ENCODE measurements at places on chromosomes 4 and X. TPM values are rescaled to one million over a fixed set of nuclear protein-coding genes. Genes with fewer than 3 reads are reported as not detected.
A peak's percentile ranks its signal among the peaks of the same experiment; 100 is the strongest.

DNA sequence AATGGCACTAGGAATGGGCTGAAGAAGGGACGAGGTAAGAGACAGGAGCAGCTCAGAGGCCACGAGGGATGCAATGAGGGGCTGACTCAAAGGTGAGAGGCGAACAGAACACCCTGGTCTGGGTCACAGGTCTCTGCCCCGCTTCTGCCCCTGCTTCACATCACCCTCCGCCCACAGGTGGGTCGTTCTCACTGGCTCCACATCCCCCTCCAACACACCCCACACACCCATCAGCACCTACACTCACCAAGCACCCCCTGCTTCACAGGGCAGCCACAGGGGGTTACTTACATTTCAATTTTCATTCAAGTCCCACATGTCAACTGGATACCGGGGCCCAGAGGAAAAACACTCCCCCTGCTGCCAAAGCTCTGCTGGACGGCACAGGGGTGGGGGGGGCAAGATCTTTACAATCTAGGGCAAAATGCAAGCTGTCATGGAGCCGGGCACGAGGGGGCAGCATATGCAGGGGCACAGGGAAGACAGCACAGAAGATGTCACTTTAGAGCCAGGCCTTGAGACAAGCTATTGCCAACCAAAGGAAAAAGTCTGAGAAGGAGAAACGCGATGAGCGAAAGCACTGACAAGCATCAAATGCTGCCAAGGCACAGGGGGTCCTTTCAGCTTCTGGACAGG, 94.0 kb downstream of the AFAP1 start:
- H3K36me3 ChIP-seq, result peaks cover 78% of the 10 kb centered on the region
- DNase-seq, result no peak
- no peak overlapping the region for H3K4me3 ChIP-seq
- H3K4me1 ChIP-seq, result peaks cover 58% of the 10 kb centered on the region
- H3K27ac ChIP-seq, result peak overlapping the region; percentile 94
- H3K27me3 ChIP-seq, result no peaks in the 10 kb centered on the region

The PLP1 gene
- 0.29 TPM for total RNA-seq

DNA sequence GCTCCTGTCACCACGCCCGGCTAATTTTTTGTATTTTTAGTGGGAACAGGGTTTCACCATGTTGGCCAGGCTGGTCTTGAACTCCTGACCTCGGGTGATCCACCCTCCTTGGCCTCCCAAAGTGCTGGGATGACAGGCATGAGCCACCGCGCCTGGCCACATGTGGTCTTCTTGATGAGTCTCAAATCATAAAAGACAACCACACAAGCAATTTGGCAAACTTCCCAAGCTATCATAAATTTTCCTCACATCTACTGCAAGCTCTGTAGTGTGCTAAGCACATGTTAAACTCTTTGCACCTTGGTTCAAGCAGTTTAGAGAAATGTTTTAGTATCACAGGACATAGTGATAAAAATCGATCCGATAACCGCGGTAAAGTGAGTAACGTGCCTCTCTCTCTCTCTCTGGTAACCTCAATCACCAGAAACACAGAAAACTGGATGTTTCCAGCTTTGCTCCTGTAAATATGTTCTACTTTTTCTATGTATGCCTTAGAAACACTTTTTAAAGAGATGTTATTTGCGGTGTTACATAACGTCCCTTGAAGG, 256.8 kb downstream of the DHRSX start:
- no peak overlapping the region for H3K27ac ChIP-seq
- H3K4me1 ChIP-seq, result no peaks in the 10 kb centered on the region
- no peaks in the 10 kb centered on the region for H3K36me3 ChIP-seq

DNA sequence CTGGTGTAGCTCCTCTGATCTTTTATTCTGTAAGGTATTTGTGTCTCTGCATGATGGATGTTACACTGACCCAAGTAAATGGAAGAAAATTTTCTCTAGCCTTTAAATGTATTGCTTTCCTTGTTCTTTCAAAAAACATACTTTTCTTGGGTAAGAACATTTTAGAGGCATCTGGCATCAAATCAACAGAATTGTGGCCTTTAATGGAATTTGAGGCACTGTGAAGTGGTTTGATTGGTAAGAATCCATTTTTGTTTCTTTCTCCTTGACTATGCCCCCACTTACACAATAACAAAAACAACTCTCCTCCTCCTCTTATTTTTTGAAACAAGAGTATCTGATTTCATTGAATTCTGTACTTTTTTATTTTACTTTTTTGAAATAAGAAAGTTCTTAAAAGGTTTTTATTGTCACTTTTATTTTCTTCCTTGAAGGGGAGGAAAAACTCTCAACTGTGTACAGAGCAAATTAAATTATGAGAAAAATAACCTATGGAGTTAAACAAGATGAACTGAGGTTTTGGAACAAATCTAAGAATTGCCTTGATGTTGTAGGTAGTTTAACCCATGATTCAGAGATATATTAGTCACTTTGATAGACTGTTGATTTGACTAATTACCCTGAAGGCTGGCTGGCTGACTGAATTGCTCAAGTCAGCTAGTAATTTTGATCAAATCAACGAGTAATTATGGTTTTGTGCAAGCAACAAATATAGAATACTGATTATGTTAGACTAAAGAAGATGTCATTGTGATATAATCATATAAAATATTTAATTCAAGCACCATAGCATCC, 146.4 kb downstream of the FHIP1A start:
- H3K27me3 ChIP-seq, result no peaks in the 10 kb centered on the region
- no peak overlapping the region for H3K4me3 ChIP-seq
- H3K36me3 ChIP-seq, result no peaks in the 10 kb centered on the region
- H3K4me1 ChIP-seq, result no peaks in the 10 kb centered on the region
- no peak overlapping the region for H3K27ac ChIP-seq
- no peak for DNase-seq

GRCh38 chr4:41644288-41644914, 104.1 kb downstream of the PHOX2B start:
- H3K4me1 ChIP-seq, result no peaks in the 10 kb centered on the region
- no peak overlapping the region for H3K4me3 ChIP-seq
- H3K36me3 ChIP-seq, result no peaks in the 10 kb centered on the region
- no peaks in the 10 kb centered on the region for H3K27me3 ChIP-seq

DNA sequence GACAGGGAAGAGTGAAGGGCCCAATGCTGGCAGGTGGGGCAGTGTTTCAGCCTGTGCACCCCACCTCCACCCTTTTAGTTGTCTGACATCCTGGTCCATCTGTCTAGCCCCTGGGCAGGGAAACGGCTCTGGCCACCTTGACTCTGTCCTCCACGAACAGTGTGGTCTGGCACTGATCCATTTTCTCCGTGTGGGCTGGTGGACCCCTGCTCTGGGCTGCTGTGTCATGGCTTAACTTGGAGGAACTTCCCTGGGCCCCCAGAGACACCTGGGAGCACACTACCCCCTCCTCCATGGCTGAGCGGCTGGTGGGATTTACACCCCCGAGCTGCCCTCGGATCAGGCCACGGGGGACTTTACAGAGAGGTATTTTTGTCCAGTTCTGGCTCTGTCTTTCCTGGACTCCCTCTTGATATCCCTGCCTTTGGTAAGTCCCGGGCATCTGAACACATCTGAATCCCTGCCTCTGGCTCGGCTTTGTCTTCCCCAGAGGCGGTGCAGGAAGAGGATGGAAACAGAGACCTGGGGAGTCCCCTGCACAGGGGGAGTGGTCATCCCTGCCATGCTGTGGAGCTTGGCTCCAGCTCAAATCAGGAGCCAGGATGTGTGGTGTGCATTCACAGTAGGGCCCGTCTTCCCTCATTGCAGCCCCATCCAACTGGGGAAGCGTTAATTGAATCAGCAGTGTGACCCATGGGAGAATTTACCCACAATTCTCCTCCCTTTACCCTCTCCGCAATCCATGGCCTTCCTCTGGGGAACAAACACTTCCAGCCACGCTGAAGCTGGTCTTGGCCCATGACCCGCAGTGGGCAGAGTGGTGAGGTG, 6.3 kb upstream of the NKX1-1 start:
- no peaks in the 10 kb centered on the region for H3K4me1 ChIP-seq
- peak; percentile 84 for DNase-seq
- H3K27me3 ChIP-seq, result peaks cover 42% of the 10 kb centered on the region
- H3K27ac ChIP-seq, result no peak overlapping the region

DNA sequence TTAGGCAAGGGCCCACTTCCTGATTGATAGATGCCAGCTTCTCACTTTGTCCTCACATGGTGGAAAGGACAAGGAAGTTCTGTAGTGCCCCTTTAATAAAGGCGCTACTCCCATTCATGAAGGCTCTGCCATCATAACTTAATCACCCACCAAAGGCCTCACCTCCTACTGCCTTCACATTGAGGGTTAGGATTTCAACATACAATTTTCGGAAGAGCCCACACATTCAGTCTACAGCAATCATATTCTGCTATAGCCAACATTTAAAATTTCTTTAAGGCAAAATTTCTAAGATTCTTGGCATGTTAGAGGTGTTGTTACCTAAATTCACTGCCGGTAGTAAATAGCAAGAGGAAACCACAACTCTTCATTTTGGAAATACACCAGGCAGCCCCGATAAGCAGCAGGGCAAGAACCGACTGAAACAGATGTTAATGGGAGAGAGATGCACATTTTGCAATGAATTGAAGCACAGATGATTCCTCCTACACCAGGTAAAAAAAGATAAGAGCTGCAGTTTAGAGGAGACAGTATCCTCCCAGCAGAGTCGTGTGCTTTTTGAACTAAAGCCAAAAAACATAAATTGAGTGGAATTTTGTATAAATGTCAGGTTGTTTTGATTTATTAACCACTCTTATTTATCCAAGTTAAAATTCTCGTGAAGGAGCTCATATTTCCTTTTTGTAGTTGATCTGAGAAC, 594.9 kb downstream of the KCTD8 start:
- H3K27ac ChIP-seq, result no peak overlapping the region
- H3K36me3 ChIP-seq, result no peaks in the 10 kb centered on the region
- H3K4me3 ChIP-seq, result no peak overlapping the region

The JCHAIN gene
- total RNA-seq, result 2.2 TPM

- peaks cover 4% of the 10 kb centered on the region for H3K27me3 ChIP-seq
- H3K4me1 ChIP-seq, result peaks cover 75% of the 10 kb centered on the region
- peak overlapping the region; percentile 89 for H3K27ac ChIP-seq
Observed at GRCh38 chrX:45775468-45775867, 574.8 kb upstream of the DIPK2B start.

The TRO gene
- total RNA-seq, result 22.4 TPM

DNA sequence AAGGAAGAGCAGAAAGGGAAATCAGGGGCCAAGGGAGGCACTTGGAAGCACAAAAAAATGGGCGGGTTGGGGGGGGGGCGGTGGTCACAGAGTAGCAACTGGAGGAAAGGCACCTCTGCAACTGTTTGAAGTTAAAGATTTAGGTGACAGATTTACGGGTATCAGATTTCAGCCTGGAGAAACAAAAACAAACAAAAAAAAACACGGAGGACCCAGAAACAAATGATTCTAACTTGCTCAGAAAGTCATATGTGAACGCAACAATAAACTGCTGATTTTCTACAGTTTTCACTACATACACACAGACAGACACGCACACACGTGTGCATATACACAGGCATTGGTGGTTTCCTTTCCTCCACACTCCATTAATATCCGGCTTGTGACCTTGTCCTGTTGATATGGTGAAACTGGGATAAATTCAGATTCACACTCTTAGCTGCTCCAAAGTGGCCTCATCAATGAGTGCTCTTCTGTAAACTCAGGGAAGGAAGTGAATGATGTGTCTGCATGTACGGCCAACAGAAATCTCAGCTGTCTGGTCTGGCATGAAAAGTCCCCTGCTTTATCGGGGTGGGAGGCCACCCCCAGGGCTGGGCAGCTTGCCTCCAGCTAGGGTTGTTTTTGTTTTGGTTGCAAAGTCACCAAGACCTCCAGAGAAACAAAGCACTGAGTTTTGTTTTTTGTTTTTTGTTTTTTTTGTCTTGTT, 54.3 kb downstream of the CHST7 start:
- no peaks in the 10 kb centered on the region for H3K27me3 ChIP-seq
- H3K4me1 ChIP-seq, result peaks cover 20% of the 10 kb centered on the region
- H3K36me3 ChIP-seq, result peaks cover 7% of the 10 kb centered on the region
- no peak for DNase-seq
- H3K4me3 ChIP-seq, result no peak overlapping the region

DNA sequence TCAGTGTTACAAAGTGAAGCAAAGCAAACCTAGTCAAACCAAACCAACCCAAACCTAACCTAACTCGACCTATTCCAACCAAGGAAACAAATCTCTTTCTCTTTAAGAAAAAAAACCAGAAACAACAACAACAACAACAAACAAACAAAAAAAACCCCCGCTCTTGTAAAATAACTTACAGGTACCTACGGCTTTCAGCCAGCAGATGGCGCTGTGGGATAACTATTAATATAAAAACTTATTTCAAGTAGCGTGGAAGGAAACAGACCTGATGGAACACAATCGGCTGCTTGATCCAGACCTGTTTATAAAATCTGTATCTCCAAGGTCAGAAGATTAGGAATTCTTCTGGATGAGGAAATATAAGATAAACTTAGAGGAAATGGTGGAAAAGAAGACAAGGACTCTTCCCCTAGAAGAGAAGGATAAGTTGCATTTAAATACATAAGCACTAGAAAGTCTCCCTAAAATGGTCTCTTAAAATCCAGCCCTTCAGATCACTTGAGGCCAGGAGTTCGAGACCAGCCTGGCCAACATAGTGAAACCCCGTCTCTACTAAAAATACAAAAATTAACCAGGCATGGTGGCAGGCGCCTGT, 34.4 kb upstream of the CDKL5 start:
- H3K4me3 ChIP-seq, result no peak overlapping the region
- no peaks in the 10 kb centered on the region for H3K36me3 ChIP-seq
- H3K27ac ChIP-seq, result no peak overlapping the region
- H3K27me3 ChIP-seq, result no peaks in the 10 kb centered on the region

DNA sequence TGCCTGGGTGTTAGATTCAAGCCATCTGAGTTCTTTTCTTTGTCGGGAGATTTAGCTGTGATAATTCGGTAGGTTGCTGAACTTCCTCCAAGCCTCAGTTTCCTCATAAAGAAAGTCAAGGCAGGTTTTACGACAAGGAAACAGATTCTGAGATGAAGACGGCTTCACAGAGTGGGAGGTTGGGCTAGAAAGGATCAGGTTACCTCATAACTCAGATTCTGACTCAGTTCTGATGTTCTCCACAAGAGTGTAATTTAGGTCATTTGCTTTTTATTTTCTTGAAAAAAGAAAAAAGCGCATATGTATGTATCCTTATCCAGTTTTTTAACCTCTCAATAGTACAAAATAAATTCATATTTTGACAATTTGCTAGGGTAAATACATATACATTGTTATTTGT, 47.2 kb upstream of the ELOVL6 start:
- peak; percentile 42 for DNase-seq
- peaks cover 7% of the 10 kb centered on the region for H3K4me1 ChIP-seq
- no peaks in the 10 kb centered on the region for H3K27me3 ChIP-seq

The REELD1 gene
- total RNA-seq, result not detected

DNA sequence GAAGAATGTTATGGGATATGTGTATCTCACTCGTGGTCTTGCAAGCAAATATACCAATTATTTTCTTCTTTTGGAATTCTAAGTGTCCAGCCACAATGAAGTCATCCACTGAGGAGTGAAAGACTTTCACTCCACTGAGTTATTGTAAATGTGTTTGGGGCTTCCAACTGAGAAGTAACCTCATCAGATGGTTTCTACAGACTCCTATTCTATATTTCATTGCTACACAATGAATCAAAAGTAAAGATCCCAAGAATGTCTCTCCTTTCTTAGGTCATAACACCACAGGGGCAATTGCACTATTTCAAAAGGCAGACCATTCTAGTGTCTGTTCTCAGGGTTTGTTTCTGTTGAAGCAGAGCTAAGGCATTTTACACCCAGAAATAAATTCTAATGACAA, 12.3 kb upstream of the VCX2 start:
- H3K27ac ChIP-seq, result no peak overlapping the region
- no peaks in the 10 kb centered on the region for H3K27me3 ChIP-seq
- no peaks in the 10 kb centered on the region for H3K4me1 ChIP-seq
- no peak for DNase-seq

GRCh38 chr4:126986828-126987227, 645.9 kb upstream of the INTU start:
- H3K27me3 ChIP-seq, result no peaks in the 10 kb centered on the region
- no peak overlapping the region for H3K27ac ChIP-seq
- no peaks in the 10 kb centered on the region for H3K4me1 ChIP-seq
- peak; percentile 67 for DNase-seq
- no peaks in the 10 kb centered on the region for H3K36me3 ChIP-seq

The PSAPL1 gene
- total RNA-seq, result not detected

Data from osteoblast (primary cell).